ENCODE measurements at places on chromosomes 16 and 17. TPM values are rescaled to one million over a fixed set of nuclear protein-coding genes. Genes with fewer than 3 reads are reported as not detected.

Gene SLC35G6
- not detected for total RNA-seq

Gene GAST
- not detected for total RNA-seq

Gene RFWD3
- 21.2 TPM for total RNA-seq

Gene GPRC5C
- total RNA-seq, result 20.1 TPM

Gene KRT31
- total RNA-seq, result not detected

Gene TSPAN10
- 4.3 TPM for total RNA-seq

Gene TMED6
- 0.22 TPM for total RNA-seq

Gene CCL11
- total RNA-seq, result not detected

Gene PYY
- total RNA-seq, result 0.13 TPM

Gene NACA2
- 0.13 TPM for total RNA-seq

Gene MT4
- not detected for total RNA-seq

Gene NUPR1
- 22.7 TPM for total RNA-seq

Gene SMIM22
- not detected for total RNA-seq

Gene SPNS2
- total RNA-seq, result 1.3 TPM

Gene PTX4
- total RNA-seq, result not detected

Gene GPR142
- not detected for total RNA-seq

Gene FA2H
- total RNA-seq, result not detected

Gene TMEM92
- under 0.01 TPM for total RNA-seq

Gene ST6GALNAC2
- 1.4 TPM for total RNA-seq

Gene NOL11
- total RNA-seq, result 43.9 TPM

Gene ATF7IP2
- total RNA-seq, result 14.1 TPM

Gene GRB7
- 0.78 TPM for total RNA-seq

Gene CDK5R1
- 0.54 TPM for total RNA-seq

Gene ATP2A1
- under 0.01 TPM for total RNA-seq

Gene FZD2
- 0.91 TPM for total RNA-seq

Gene TP53TG3
- not detected for total RNA-seq

Gene MFAP4
- 6.8 TPM for total RNA-seq

Gene TEKT1
- not detected for total RNA-seq

Gene CRYBA1
- total RNA-seq, result not detected

Gene CCL4L2
- not detected for total RNA-seq

Gene MYLK3
- total RNA-seq, result 0.39 TPM

Gene HGS
- 83.4 TPM for total RNA-seq

Gene EPX
- total RNA-seq, result not detected

Gene SLC13A2
- total RNA-seq, result not detected

Gene TPSG1
- total RNA-seq, result not detected

Gene ABCC3
- 25.2 TPM for total RNA-seq

Gene JPH3
- not detected for total RNA-seq

Gene HOXB6
- total RNA-seq, result not detected

Gene SAMD14
- 0.86 TPM for total RNA-seq

Gene CDH3
- 0.13 TPM for total RNA-seq

Gene CYB561
- total RNA-seq, result 17.0 TPM

Gene G6PC1
- total RNA-seq, result not detected

Gene MT1M
- 6.3 TPM for total RNA-seq

Gene GPR179
- under 0.01 TPM for total RNA-seq

Gene PYDC1
- not detected for total RNA-seq

Gene CHST5
- 0.13 TPM for total RNA-seq

Gene C17orf67
- total RNA-seq, result 0.76 TPM

Gene ICAM2
- total RNA-seq, result 8.3 TPM
